Activated CD8-positive, alpha-beta memory T cell treated with anti-CD3 and anti-CD28 coated beads, Interleukin-2, amount 10 ng/mL, durations not matched to agents 7 days and 5 days (primary cell): ENCODE measurements at places on chromosomes 3 and 15.

DNA sequence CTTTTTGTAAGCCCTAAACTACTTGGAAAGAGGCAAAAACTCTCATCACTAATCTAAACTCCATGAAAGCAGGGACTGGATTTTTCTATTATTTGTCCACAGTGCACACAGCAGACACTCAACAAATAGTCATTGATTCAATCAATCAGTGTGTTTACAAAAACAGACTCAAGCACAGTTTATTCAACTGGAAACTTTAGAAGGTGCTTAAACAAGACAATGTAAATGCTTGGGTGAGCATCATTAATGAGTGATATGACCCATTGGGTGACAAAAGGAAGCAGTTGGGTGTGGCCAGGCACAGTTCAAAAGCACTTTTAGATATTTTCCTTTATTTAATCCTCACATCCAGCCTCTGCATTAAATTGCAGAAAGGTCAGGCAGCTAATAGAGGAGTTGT is 32.0 kb upstream of the PPP4R2 start:
- DNase-seq = no peak

DNA sequence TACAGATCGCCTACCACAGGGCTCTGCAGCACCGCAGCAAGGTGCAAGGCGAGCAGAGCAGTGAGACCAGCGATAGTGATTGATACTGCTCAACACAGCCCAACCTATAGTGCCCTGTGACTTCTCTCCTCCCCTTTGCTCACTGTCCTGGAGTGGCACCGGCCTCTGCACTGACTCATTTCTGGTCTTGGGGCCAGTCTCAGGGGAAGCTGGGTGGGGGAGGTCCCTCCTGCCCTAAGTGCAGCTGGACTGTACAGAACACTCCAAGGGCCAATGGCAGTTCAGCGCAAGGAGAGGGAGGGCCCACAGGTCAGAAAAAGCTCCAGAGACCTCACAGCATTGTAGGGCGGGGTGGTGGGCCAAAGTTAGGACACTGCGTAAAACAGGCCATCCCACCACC is 2.5 kb upstream of the OGG1 start:
- DNase-seq = no peak

- DNase-seq = no peak
Measured at GRCh38 chr15:69119683-69120395, 40.6 kb upstream of the GLCE start.

- DNase-seq = no peak
Measured at GRCh38 chr3:160023476-160023875, 34.8 kb downstream of the IL12A start.

- DNase-seq = no peak
Measured at GRCh38 chr15:47066392-47066791, 650.9 kb upstream of the SEMA6D start.

DNA sequence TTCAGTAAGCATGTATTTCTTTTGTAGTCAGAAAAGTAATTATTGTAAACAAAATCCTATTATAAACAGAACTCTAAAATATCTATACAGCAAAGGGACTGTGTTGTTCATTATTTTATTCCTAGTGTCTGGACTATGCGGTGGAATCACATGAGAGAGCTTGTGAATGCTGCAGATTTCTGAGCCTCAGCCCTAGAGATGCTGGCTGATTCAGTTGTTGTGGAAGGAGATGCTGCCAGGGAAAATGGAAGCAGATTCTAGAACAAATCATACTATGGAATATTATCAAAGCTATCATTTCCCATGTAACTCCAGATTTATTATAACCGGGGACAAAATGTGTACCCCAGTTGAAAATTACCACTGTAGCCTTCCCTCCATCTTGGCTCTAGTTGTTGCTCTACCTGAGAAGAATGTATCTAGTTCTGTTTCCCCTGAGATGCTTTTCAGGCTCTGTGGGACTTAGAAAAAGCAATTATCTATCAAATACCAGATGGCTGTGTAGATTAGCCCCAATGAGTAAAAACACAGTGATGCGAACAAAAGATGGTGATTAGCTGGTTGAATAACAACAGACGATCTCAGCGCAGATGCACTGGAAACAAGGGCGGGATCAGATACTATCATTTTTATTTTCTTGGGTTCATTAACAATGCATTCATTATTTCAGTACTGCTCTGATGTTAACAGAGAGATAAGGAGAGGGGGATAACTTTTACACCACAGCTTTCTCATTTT is 131.3 kb downstream of the TMEM108 start:
- no peak for DNase-seq

GRCh38 chr15:84911879-84912660 is 27.6 kb downstream of the SLC28A1 start:
- no peak for DNase-seq

DNA sequence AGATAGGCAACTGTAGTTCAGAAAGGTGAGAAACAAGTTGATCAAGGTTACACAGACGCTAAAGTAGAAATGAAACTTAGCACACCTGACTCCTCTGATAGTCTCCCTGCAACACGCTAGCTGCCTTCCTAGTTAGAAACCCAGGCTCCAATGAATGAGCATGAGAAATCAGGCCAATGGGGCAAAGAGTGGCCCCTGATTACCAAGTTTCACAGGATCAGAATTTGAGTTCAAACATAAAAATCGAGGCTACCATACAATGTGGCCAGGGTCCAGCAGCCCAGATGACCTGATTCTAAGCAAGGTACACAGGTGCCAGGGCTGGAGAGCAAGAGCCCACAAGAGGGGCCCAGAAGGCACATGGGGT is 7.7 kb downstream of the PLD1 start:
- no peak for DNase-seq

DNA sequence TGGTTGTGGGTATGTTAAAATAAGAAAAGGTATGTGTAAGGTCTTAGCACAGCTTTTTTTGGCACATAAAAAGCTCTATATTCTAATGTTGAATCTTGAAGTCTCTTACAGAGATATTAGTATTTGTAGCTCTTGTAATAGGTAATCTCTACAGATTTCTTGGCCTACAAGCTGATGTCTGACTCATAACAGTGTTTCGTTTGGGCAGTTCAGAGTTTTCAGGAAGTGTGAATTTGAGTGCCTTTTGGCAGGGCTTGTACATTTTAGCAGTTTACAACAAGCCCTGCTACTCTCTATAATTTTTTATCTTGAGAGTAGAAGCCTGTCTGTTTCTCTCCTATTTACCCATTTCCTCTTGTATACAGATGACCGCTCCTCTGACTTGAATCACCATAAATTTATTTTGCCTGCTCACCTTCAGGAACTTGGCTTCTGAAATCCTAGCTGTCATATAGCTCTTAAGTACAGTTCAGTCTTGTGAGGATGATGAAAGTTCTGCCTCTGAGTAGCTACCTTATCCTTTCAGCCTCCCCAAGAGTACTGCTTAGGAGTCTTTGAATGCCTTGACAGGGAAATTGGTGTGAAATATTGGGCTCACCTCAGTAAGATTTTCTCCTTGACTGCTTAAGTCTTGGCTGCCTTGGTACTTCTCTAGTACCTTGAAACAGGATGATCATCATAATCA is 419.9 kb upstream of the RARB start:
- DNase-seq = no peak

DNA sequence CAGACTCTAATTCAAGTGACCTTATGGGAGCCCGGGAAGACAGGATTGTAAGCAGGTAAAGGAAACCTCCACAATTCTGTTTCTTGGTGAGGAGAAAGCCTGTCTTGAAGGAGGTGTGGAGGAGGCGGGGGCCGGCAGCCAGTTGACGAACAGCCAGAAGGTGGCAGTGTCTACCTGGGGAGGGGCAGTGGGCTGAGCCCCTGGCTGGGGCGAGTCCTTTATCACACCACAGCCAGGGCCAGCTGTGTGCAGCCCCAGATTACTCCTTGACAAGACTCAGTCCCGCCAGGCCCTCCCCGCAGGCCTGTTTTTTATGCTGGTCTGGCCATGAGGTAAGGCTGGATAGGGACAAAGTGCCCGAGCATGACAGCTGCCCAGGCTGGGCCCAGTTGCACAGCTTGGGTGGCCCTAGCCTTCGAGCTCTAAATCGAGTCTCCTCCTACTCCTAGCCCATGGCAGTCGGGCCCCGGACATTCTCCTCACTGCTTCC is 40.9 kb upstream of the IDH2 start:
- peak; percentile 84 for DNase-seq

- DNase-seq = peak; percentile 59
Measured at GRCh38 chr3:112498914-112499711, at the start of gene BTLA. Gene BTLA (minus strand): TSS chr3:112499472. CDS start chr3:112499358, 114 bp downstream.

- DNase-seq = no peak
Measured at GRCh38 chr3:145094355-145094941, 1066.5 kb downstream of the PLOD2 start.

DNA sequence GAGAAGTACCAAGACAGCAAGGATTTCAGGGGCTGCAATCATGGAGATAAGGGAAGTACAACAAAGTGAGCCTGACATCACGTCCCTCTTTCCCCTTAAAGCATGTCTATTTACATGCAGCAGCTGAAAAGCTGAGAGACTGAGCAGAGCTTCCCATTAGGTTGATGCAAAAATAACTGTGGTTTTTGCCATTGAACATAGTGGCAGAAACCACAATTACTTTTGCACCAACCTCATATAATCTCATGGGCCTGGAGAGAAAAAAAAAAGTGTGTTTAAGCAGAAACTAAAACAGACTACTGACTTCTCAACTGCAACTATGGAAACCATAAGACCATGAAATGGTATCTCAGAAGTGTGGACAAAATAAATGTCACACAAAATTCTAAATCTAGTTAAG is 48.3 kb downstream of the CCDC12 start:
- DNase-seq = no peak

- DNase-seq = no peak
Measured at GRCh38 chr3:120144267-120144666, 50.0 kb upstream of the GSK3B start.

GRCh38 chr15:23422946-23423708 is 23.9 kb downstream of the GOLGA6L2 start:
- no peak for DNase-seq

DNA sequence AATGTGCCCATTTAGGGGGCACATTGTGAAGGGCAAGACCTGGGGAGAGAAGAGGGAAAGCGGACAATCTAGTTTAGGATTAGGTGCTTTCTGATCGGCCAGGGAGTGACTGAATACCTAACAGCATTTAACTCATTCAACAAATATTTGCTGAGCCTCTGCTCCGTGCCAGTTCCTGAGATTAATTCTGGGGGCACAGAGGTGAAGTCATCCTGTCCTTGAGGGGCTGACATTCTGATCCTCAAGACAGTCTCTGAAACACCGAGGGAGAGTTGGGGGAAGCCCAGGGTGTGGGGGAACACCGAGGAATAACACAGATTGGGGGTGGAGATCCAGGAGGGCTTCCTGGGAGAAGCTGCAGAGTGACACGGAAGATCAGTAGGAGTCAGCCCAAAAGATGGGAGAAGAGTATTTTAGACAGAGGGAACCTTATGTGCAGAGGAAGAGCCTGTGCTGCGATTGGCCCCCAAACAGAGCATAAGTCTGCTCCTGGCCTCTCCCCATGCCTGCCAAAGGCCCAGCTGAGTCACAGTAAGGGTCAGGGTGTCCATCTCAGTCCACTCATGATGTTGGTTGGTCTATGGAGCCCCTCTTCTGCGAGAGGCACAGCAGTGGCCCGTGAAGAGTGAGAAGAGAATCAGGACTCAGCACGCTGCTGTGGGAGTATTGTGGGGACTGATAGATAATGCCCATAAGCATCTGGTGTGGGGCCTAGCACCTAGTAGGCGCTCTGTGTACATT is 60.2 kb downstream of the AMOTL2 start:
- DNase-seq = peak; percentile 32

DNA sequence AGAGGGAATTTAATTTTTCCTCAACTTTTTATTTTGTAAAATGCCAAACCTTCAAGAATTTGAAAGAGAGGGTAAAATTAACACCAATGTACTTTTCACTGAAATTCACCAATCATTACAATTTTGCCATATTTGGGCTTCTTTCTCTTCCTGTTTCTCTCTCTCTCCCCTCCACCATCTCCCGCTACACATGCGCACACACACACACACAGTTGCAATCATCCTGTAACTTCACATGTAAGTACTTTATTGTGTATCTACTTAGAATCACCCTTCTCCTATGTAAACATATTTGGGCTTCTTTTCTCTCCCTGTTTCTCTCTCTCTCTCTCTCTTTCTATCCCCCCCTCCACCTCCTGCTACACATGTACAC is 7.4 kb downstream of the ARL14 start:
- no peak for DNase-seq

DNA sequence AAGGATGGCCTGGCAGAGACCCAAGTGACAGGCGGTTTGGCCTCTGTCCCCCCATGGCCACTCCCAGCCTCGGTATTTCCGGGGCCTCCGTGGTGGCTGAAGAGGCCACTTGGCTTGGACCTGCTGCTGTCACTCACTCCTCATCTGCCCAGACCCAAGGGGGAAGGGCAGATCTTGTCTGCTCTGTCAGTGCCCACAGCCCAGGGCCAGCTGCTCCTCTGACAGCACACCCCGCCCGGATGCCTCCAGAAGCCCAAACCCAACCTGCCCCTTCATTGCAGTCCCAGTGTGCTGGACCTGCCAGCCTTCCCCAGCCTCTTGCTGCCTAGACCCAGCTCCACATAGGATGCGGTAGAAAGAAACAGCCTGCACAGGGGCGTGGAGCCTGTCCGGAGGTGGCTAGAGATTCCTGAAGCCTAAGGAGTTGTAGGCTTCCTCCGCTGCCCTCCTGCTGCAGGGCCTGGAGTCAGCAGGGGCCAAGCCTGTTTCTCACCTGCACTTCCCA is 52.0 kb downstream of the MAGEF1 start:
- DNase-seq = no peak

- DNase-seq = no peak
Measured at GRCh38 chr15:61892140-61892539, 168.1 kb downstream of the VPS13C start.

- DNase-seq = no peak
Measured at GRCh38 chr3:114252954-114253353, 15.6 kb upstream of the ZNF80 start.

DNA sequence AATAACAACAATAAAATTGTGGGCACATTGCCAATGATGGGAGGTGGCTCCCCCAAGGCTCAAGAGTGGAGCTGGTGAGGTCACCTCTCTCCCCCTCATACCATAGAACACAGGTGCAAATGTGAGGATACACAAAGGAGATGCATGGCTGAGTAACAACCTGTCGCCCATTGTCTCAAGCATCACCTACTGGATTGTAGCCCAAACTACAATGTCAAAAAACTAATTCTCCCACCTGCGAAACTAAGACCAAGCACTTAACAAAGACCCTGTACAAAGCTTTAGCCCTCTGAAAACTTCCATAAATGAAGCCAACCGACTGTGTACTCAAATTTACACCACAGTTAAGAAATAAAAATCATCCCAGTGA is 50.4 kb upstream of the IGSF11 start:
- DNase-seq = no peak

DNA sequence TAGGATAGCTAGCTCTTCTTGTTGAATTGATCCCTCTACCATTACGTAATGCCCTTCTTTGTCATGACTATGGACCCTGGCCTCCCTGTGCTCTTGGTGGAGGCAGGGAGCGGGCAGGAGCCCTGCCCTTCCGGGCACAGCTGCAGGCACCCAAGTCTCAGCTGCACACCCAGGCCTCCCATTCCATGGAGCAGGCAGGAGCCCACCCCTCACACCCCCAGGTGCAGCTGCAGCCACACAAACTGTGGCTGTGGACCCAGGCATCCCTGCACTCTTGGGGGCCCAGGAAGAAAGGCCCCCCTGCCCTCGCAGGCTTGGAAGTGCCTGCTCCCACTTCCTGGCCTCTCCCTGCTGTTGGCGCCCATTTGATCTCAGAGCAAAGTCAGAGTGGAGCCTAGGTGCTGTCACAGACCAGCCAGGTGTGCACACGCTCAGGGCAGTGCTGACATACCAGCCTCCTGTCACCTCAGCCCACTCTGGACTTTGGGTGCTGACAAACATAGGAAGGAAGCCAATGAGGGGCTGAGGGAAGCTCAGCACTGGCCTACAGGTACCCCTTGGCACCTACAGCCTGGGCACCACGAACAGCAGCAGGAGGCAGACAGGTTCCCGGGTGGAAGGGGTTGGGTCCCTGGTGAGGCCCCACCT is 53.0 kb downstream of the SLMAP start:
- no peak for DNase-seq
